ENCODE measurements at places on chromosomes 7 and 10. TPM values are rescaled to one million over a fixed set of nuclear protein-coding genes. Genes with fewer than 3 reads are reported as not detected.

DNA sequence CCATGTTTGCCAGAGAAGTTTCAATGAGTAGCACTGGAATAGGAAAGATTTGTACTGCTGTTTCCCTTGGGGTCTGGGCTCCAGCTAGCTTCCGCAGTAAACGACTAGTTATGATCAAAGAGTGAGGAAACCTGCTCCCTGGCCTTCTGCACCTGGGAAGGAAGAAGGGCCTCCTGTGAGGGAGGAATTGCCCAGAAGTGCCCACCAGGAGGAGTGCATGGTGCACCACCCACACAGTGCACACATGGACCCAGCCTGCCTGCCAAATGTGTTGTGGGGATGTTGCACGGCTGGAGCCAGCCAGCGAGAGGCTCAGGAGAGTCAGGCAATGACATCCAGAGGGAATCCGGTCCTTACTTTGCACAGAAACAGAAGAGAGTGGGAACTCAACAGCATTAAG lies 27.0 kb upstream of the FAM107B start:
- no peak overlapping the region for H3K4me3 ChIP-seq
- no peaks in the 10 kb centered on the region for H3K36me3 ChIP-seq
- no peak for DNase-seq
- H3K4me1 ChIP-seq: no peaks in the 10 kb centered on the region

GIMAP5 gene
- total RNA-seq: 5.3 TPM

TWIST1 gene
- 0.52 TPM for total RNA-seq

GRCh38 chr10:49228677-49229076 lies 40.5 kb upstream of the TMEM273 start:
- no peaks in the 10 kb centered on the region for H3K4me1 ChIP-seq
- DNase-seq: no peak
- H3K27me3 ChIP-seq: no peaks in the 10 kb centered on the region
- H3K36me3 ChIP-seq: no peaks in the 10 kb centered on the region
- H3K27ac ChIP-seq: no peak overlapping the region
- no peak overlapping the region for H3K4me3 ChIP-seq

DNA sequence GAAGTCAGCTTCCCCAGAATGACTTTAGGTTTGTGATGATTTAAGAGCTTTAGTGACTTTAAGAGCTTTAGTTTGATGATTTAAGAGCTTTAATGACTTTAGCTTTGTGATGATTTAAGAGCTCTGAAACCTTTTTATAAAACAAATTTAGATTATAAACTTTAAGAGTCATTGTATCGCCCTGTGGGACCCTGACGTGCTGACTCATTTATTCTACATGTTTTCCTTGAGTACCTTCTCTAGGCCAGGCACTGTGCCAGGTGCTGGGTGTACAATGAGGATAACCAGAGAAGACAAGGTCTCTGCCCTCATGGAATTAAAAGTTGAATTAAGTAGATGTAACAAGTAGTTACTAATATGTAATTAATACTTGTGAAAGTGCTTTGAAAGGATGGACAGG lies 45.4 kb downstream of the CNNM1 start:
- no peak overlapping the region for H3K4me3 ChIP-seq
- DNase-seq: no peak

ADRB1 gene
- total RNA-seq: 1.0 TPM

- H3K36me3 ChIP-seq: no peaks in the 10 kb centered on the region
- H3K27me3 ChIP-seq: no peaks in the 10 kb centered on the region
- no peaks in the 10 kb centered on the region for H3K4me1 ChIP-seq
- no peak for DNase-seq
- H3K27ac ChIP-seq: no peak overlapping the region
Observed at GRCh38 chr7:105297985-105298384, 90.7 kb downstream of the SRPK2 start.

GRCh38 chr10:127462643-127463295 lies 86.3 kb upstream of the NPS start:
- no peaks in the 10 kb centered on the region for H3K27me3 ChIP-seq
- H3K36me3 ChIP-seq: no peaks in the 10 kb centered on the region
- no peaks in the 10 kb centered on the region for H3K4me1 ChIP-seq

DNA sequence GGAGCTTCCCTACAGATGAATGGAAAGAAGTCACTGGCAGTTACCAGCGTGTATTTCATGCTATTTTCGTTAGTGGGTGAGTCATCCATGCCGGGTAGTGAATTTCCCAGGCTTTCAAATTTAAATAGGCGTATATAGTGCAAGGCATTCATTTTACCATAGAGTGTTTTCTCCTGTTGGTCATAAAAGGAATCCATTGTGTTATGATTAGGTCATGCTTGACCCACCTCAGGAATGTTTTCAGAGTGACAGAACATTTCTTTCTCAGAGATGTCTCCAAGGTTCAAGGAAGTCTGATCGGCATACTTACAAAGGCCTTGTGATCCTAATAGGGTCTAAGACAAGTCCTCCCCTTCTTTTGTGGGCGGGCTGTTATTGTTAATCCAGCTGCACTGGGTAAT lies 110.7 kb downstream of the AKR1D1 start:
- H3K4me3 ChIP-seq: no peak overlapping the region
- H3K4me1 ChIP-seq: no peaks in the 10 kb centered on the region
- H3K27me3 ChIP-seq: no peaks in the 10 kb centered on the region
- no peaks in the 10 kb centered on the region for H3K36me3 ChIP-seq
- DNase-seq: no peak
- H3K27ac ChIP-seq: no peak overlapping the region

ZNF107 gene
- total RNA-seq: 3.6 TPM

GRCh38 chr10:60733517-60733822 lies 44.8 kb upstream of the CDK1 start:
- H3K4me1 ChIP-seq: peaks cover 16% of the 10 kb centered on the region
- peak overlapping the region; percentile 89 for H3K27ac ChIP-seq
- H3K4me3 ChIP-seq: peak overlapping the region; percentile 66

CLDN15 gene
- 22.1 TPM for total RNA-seq

DNA sequence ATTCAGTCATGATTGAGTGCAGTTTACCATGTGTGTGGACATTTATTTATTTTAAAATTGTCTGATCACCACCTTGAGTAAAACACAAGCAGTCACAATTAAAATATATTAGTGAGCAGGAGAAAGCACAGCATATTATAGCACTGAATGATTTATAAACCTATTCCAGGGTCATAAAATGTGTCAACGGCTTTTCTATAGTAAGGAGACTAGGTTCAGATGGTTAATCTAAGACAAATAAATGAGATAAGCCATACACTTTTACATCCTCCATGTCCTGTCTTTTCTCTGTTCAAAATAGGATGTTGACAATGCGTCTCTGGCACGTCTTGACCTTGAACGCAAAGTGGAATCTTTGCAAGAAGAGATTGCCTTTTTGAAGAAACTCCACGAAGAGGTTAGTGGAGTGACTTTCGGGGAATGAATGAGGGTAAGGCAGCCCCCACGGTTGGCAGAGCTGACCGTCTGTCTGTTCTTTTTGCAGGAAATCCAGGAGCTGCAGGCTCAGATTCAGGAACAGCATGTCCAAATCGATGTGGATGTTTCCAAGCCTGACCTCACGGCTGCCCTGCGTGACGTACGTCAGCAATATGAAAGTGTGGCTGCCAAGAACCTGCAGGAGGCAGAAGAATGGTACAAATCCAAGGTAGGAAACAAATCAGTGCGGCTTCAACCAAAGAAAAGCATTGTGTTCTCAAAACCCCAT lies 5.4 kb downstream of the VIM start:
- H3K36me3 ChIP-seq: peaks cover 15% of the 10 kb centered on the region
- peaks cover 55% of the 10 kb centered on the region for H3K4me1 ChIP-seq
- no peaks in the 10 kb centered on the region for H3K27me3 ChIP-seq
- DNase-seq: peak; percentile 56
- peak overlapping the region; percentile 64 for H3K27ac ChIP-seq

DNA sequence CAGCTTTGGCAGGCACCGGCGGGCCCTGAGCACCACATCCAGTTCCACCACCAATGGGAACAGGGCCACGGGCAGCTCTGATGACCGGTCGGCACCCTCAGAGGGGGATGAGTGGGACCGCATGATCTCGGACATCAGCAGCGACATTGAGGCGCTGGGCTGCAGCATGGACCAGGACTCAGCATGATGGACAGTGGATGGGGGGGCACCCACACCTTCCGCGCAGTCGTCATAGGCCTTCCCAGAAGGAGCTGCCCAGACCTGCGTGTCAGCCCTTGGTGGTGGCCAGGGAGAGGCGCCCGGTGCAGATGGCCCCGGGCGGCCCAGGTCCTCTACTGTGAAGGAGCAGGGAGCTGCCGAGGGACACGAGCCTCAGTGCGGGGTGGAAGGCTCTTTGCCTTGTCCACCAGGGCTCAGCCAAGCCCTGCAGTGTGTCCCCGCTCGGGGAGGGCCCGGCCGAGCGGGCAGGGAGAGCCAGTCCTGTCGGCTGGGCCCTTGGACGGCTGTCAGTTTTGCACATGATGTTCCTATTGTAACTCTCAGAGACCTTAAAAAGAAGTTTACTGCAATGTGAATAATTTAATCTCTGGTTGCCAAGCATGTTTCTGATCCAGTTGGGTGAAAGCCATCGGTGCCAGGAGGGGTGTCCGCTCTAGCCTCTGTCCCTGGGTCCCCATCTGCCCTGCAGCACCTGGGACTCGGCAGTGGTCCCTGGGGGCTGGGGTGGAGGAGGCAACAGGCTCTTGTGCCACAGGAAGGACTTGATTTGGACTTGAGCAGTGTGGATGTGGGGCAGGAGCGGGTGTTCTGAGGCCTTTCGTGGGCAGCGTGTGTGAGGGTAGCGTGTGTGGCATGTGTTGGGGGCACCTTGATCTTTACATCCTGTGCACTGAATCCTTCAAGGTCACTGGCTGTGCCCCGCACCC lies 12.6 kb downstream of the NACAD start:
- H3K27ac ChIP-seq: no peak overlapping the region
- no peaks in the 10 kb centered on the region for H3K27me3 ChIP-seq
- peaks cover 17% of the 10 kb centered on the region for H3K36me3 ChIP-seq
- H3K4me3 ChIP-seq: no peak overlapping the region
- no peak for DNase-seq

- H3K4me1 ChIP-seq: no peaks in the 10 kb centered on the region
- no peaks in the 10 kb centered on the region for H3K36me3 ChIP-seq
- H3K27ac ChIP-seq: no peak overlapping the region
- no peak for DNase-seq
- no peaks in the 10 kb centered on the region for H3K27me3 ChIP-seq
Observed at GRCh38 chr7:95365151-95365550, 31.0 kb downstream of the PON3 start.

DNA sequence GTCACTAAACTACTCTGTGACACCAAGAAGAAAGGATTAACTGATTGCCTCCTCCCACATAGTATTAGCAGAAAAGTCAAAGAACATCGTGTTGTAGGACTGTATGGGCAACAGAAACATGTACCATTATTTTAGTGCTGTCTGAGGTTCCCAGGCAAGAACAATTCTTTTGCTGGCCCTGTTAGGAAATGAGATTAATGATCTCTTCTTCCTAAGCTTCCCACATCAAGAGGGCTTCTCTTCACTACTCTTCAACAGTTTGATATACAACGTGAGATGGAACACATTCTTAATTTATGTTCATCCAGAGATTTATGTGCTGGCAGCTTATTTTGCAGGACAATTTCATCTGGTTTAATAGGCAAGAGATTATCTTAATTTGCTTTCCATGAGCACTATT lies 219.6 kb downstream of the DOCK4 start:
- H3K36me3 ChIP-seq: no peaks in the 10 kb centered on the region
- no peaks in the 10 kb centered on the region for H3K27me3 ChIP-seq
- no peaks in the 10 kb centered on the region for H3K4me1 ChIP-seq
- H3K4me3 ChIP-seq: no peak overlapping the region
